CD4-positive, alpha-beta T cell treated with Interleukin-2 at 100 ng/mL for 4 hours (primary cell): ENCODE measurements at places on chromosomes 5 and 9.

- DNase-seq: no peak
Observed at GRCh38 chr9:114638404-114638803, 19.2 kb downstream of the TEX53 start.

GRCh38 chr5:100322483-100322882 is 212.7 kb upstream of the FAM174A start:
- no peak for DNase-seq

GRCh38 chr5:32138839-32139493 is 35.2 kb downstream of the GOLPH3 start:
- peak; percentile 30 for DNase-seq

- no peak for DNase-seq
Observed at GRCh38 chr5:95959888-95960666, 1.6 kb downstream of the ELL2 start.

GRCh38 chr5:42242881-42243485 is 180.3 kb upstream of the GHR start:
- DNase-seq: no peak

DNA sequence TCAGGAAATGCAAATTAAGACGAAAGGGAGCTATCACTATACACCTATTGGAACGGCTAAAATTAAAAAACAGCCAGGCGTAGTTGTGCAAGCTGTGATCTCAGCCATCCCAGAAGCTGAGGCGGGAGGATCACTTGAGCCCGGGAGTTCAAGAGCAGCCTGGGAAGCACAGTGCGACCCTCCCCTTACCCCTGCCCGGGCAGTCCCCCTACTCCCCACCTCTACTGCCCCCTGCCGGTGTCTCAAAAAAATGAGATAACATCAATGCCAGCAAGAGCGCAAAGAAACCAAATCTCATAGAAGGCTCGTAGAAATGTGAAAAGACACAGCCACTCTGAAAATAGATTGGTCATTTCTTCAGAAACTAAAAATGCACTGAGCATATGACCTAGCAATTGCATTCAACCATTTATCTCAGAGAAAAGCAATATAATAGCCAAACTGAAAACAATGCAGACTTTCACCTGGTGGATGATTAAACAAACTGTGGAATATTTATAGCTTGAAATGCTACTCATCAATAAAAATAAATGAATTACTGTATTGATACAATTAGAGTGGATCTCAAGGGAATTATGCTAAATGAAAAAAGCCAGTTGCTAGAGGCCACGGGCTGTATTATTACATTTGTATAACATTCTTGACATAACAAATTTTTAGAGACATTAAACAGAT is 20.6 kb downstream of the OR2V2 start:
- DNase-seq: peak; percentile 17

DNA sequence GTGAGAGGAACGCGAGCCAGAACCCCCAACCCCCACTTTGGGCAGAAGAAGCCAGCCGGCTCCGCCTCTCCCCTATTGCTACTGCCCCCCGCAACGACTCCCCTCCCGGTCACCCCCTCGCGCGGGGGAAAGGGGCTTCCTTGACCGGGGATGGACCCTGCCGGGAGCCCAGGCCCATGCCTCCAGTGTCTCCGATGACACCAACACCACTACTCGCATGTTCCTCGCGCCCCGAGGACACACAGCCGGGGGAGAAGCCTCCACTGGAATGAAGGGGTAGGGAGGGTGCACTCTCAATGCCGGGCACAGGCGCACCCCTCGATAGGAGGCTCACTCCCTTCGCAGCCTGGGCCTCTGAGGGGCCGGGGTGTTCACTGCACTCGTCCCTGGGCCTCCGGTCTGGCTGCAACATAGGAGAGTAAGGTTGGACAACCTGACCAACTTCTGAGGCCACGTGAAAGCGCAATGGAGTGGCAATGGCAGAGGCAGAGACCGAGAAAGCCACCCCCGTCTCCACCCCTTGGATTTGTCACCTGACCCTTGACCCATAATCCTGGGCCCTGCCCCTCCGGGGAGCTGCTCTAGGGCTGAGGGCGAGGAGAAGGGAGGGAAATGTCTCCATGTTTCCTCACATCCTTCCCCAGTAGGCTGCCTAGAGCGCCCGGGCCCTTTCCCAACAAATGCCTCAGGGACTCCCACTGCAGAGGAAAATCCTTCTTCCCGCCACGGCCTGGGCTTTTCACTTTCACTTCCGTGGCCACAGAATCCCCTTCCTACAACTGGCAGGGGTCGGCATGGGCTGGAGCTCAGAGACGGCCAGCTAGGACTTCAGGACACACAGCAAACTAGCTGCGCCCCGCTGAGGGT is 1.1 kb upstream of the CNTFR start:
- no peak for DNase-seq

GRCh38 chr9:2559192-2560152 is 62.1 kb upstream of the VLDLR start:
- no peak for DNase-seq

DNA sequence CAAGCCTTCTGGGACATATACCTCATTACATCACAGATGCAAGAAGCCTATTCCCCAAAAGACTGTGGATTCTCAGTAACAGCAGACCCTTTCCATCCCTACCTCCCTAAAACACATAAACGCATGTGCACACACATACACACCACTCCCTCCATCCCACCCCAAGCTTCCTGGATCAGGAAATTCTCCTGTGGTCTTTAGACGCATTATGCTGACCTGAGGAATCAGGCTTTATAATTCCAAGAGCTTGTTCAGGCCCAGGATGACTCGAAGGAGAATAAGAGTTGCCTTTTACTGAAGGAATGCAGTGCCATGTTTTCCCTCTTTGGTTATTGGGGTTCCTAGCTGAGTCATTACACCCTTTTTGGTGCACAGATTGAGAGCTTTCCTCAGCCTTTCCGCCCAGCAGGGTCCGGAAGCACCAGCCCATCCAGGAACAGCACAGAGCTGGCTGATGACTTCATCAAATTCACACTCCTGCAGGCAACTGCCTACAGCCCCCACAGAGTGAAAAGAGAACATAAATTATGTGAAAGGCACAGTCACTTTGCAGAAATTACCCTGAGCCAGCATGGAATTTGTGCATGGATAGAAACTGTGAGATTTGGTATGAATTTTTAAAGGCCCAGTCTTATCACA is 385.0 kb upstream of the TRPC7 start:
- no peak for DNase-seq

GRCh38 chr9:86947146-86948073 is at the start of gene GAS1:
Gene GAS1, minus strand, starts transcription at chr9:86947506. Its CDS starts 727 bp downstream, at chr9:86946779.
- DNase-seq: peak; percentile 65

DNA sequence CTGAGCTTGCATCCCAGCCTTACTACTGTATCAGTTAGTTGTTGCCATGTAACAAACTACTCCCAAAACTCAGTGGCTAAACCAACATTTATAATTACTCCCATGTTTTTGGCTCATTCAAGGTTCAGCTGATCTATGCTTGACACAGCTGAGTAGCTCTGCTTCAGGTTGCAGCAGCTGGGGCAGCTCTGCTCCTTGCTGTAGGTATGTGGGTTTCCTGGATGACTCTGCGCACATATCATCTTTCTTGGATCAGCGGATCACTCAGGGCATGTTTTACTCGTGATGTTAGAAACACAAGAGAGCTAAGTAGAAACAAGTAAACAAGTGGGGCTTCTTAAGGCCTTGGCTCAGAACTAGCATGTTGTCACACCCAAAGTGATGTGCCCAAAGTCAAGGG is 15.1 kb downstream of the TEK start:
- DNase-seq: no peak

- no peak for DNase-seq
Observed at GRCh38 chr5:123844873-123845272, 332.9 kb downstream of the CSNK1G3 start.
